ENCODE measurements at places on chromosomes 16 and 17.

DNA sequence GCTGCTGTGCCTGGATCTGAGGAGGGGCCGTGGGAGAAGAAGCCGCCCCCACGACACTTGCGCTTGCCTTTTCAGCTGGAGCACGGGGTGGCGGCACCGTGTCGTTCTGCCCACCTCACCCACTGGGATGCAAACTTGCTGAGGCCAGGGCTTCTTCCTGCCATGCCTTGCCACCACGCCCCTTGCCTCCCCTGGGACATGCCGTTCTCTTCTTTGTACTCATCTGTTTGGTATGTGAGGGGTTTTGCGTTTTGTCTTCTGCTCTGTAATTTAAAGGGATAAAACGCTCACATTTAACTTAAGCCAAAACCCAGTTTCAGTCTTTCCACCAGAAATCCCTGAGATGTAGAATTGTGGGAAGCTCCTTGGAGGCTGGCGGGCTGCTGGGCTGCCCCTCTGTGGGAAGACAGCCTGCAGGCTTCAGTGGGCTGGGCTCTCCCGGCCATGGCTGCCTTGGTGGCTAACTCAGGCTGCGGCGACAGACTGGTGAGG is 180.2 kb downstream of the RPTOR start:
- DNase-seq = no peak

- no peak for DNase-seq
Observed at GRCh38 chr17:7060165-7060891, 16.4 kb upstream of the SLC16A11 start.

GRCh38 chr17:2594722-2595599 is 1.5 kb downstream of the PAFAH1B1 start:
- DNase-seq = no peak

DNA sequence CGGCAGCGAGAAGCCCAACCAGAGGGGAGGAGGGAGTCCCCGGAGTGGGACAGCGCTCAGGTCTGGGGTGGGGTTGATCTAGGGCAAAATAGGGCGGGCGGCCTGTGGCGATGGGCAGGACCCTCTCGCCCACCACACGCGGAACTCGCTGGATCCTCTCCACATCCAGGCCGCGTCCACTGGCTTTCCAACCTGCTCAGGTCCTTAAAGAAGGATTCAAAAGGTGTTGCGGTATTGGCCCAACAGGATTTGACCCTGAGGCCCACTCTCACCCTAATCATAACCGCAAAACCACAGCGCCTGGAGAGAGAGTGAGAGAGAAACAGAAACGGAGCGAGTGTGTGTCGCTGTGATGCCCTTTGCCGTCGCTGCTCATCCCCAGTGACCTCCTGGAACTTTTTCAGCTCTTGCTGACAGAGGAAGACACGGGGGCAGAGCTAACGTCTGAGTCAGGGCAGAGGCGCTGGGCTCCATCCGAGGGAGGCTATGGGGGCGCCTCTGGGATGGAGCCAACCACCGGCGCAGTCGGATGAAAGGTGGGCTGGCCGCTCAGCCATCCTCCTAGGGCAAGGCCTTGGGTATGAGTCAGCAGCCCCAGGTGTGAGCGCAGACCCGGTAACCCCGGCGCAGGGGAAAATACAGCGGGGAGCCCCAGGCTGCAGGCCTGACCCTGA is 16.7 kb upstream of the OR1F1 start:
- DNase-seq = no peak

GRCh38 chr17:42760652-42761581 is at the start of gene RAMP2:
Gene RAMP2, plus strand, starts transcription at chr17:42761227. Its CDS starts 35 bp downstream, at chr17:42761262.
- DNase-seq = no peak

DNA sequence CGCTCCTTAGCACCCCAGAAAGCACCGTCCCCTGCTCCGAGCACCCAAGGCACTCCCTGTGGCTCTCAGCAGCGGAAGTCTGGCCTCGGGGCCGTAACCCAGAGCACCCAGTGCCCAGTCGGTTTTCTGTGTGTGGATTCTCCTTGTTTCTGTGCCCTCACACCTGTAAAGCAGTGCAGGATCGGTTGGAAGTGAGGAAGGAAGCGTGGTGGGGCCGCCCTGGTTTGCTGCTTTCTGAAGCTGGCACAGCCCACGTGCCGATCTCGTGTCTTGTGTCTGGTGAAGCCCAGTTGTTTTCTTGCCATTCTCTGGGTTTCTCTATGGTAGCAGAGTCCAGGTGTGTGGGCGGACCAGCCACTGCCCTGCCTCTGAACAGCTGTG is 3.7 kb downstream of the ACSF3 start:
- no peak for DNase-seq

DNA sequence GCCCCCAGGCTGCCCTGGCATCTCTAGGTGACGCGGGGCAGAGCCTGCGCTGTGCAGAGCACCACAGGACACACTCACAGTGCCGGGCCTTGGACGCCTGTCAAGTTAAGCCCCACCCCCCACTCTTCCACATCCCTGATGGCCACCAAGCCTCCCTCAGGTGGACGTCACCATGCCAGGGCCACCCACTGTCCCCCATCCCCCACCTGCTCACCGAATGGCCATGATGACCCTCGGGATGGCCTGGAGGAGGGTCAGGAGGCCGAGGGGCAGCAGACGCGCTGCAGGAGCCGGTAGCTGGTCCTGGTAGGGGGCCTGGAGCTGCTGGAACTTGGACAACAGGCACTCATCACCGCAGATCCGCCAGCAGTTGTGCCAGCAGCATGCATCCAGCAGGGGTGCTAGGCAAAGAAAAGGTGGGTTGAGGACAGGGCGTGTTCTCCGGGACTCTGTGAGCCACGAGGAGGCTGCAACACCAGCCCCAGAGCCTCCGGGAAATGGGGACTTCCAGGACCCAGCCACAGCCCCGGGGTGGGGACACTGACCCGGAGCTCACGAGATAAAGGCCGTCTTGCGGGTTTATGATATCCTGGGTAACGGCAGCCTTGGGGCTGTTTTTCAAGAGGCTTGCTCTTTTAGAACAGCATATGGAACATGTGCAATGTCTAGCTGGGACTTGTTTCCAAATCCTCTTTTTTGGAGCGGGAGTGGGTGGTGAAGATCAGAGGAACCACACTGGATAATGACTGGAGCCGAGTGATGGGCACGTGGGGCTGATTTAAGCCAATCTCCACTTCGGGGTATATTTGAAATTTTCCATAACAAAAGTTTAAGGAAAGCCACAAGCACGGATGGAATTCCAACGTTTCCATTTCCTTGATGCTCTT is 11.4 kb downstream of the C16orf95 start:
- no peak for DNase-seq

- DNase-seq = peak; percentile 6
Observed at GRCh38 chr17:32142857-32143526, 690 bp downstream of the RHOT1 start.
